ENCODE measurements at places on chromosomes 3 and 15.
A peak's percentile ranks its signal among the peaks of the same experiment; 100 is the strongest.

- no peak for DNase-seq
Observed at GRCh38 chr3:182179631-182180030, 467.9 kb downstream of the SOX2 start.

GRCh38 chr15:48358229-48359152, 27.3 kb downstream of the DUT start:
- no peak for DNase-seq

DNA sequence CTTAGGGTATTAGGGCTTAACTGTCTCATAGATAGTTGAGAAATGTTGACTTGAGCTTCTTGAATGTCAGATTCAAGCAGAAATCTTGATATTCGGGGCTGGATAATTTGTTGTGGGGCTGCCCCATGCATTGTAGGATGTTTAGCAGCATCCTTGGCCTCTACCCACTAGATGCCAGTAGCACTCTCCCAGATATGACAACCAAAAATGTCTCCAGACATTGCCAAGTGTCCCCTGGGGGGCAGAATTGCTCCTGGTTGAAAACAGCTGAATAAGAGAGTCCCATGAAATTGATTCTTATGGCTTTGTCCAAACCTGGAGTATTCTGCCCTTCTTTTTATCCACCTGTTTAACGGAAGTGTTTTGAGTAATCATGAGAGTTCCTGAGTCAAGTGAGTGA, 15.9 kb upstream of the LCMT2 start:
- DNase-seq, result no peak

DNA sequence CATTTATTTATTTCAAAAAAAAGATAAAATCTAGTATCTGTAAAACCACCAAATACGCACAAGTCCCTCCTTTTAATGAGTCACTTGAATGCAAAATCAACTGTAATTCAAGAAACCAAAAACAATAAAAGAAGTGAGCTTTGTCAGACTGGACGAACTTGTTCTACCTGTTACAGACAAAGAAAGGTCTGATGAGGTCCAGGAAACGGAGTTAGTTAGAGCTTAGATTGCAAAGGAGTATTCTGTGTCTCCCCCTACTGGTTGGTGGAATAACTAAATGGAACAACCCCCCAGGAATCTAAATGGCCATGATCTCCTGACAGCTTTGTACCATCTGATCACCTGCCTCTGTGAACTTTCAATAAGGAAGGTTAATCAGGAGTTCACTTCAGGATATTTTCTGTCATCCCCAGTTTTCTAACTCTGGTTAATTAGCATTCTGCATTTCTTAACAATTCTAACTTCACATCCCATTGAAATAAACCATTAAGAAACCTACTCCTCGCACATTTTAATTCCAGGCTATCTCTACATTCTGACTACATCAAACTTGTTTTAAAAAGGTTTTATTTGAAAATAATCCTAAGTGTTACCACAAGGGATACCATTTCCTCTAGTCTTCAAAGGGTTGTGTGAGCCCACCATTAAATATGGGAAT, 333.0 kb upstream of the SATB1 start:
- no peak for DNase-seq

- DNase-seq, result no peak
Observed at GRCh38 chr3:139427283-139428060, 38.0 kb upstream of the COPB2 start.

DNA sequence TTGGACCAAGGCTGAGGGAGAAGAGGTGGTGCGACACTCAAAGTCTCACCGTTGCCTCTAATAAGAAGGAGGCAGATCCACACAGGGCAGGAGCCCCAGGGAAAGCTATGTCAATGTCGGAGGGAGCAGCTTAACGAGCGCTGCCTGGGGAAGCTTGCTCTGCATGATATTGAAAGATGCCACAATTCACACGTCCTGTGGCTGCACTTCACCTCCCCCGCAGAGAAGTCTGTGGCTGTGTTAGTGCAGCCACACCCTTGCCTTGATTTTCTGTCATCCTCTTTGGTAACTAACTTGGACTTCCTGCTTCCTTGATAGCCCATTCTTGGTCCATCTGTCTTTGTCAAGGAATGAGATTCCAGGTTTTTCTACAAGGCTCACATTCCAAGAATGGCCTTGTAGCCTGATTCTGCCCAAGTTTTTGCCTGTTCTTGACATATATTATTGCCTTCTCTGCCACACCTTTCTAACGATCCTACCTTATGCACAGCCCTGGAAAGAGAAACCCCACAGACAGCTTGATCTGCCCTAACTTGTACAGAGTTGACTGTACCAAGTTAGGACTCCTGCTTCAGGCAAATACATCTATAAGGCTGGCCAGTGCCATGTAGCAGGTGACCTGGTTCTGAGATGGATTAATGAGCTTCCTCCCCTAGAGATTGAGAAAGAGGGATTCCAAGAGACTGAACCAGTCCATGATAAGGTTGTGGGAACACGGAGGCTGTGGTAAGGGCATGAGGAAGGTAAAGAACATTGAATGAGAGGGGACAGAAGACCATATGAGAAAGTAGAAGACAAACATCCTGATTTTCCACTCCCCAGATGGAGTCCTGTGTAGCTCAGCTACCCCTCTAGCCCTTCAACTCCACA, 153.0 kb upstream of the WNT5A start:
- DNase-seq, result no peak

GRCh38 chr3:49119036-49119435, 1.6 kb downstream of the USP19 start:
- no peak for DNase-seq

DNA sequence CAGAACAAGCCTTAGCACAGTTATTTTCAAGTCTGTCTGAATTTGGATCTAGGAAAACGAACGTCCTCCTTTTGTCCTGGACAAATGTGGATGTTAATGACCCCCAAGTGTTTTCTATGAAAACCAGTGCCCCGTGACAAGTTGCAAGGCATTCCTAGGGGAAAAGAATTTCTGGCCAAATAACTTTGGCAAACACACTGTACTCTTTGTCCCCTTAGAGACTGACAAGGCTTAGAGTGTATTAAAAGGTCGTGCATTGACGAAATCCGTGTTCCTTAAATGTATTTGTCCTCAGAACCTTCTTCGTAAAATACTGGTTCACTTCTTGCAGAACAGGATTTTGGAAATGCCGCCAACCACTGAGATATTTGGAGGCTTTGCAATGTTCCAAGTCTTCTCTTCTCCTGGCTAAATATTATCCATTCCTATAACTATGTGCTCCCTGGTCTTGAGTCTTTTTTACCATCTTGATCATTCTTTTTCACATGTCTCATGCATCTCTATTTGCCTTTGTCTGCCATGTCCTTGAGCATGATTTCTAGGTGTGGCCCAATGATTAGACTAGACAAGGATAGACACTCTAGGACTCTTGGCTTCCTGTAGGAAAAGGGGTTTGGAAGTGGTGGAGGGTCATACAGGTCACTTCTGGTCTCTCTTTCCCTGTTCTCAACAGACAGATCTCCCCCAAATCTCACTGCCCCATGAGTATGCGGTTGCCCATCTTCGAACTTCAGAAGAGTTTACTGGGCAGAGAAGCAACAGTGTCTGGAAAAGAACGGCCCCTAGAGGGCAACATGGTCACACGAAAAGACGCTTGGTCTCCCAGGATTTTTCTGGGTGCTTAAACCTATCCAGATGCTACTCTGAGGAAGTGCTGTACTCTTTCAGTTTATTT, 117.5 kb downstream of the EDEM1 start:
- peak; percentile 15 for DNase-seq

DNA sequence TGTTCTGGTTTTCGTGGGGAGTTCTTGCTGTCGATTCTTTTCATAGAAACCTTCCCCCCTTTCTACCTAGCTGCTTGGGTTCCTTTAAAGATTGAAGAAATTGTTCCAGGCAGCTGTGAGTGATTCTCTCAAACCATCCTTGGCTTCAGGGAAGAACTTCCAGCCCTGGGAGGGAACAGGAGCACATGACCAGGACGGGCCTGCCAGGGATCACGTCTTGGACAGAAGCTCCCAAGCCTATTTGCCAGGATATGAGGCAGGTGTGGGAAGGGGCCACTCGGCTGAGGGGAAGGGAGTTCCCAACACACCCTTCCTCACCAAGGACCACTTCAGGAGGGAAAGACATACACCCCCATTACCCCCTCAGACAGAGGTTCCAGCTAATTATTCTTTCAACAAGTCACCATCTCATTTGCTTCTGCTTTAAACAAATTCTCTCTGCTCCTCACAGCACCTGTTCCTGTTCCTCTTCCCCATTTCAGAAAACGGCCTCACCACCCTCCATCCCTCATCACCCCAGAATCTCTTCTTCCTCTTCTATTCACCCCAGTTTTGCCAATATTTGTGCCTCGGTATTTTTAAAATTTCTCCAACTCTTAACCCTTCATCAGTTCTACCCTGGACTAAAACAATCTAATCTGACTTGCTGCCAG, 62.5 kb downstream of the WHAMM start:
- DNase-seq, result no peak

DNA sequence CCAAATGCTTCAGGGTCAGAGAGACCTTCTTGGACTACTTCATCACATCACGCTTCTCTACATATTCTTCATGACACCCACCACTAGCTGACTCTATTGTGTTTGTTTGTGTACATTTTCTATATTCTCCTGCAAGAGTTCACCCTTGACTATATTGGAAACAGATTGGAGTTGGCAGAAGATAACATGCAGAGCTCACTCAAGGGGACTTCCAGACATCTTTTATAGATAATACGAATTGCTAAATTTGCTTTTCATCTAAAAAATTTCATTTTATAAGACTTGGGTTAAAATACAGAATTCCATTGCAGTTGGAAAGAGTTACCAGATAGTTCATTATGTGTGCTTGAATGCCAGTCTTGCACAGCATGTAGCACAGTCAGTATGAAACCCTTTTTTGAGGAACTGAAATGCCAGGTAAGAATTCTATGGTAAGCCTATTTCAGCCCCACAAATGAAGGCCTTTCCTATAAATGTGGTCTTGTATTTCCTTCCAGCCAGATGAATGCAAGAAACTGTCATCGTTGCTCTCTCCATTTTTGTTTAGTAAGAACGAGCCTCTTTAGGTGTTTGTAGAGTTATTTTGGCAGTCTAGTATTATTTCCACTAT, 177.6 kb downstream of the GHSR start:
- DNase-seq, result no peak

- DNase-seq, result no peak
Observed at GRCh38 chr3:185332026-185332735, 30.8 kb upstream of the MAP3K13 start.

- DNase-seq, result no peak
Observed at GRCh38 chr3:37955918-37956707, 34.5 kb upstream of the VILL start.

DNA sequence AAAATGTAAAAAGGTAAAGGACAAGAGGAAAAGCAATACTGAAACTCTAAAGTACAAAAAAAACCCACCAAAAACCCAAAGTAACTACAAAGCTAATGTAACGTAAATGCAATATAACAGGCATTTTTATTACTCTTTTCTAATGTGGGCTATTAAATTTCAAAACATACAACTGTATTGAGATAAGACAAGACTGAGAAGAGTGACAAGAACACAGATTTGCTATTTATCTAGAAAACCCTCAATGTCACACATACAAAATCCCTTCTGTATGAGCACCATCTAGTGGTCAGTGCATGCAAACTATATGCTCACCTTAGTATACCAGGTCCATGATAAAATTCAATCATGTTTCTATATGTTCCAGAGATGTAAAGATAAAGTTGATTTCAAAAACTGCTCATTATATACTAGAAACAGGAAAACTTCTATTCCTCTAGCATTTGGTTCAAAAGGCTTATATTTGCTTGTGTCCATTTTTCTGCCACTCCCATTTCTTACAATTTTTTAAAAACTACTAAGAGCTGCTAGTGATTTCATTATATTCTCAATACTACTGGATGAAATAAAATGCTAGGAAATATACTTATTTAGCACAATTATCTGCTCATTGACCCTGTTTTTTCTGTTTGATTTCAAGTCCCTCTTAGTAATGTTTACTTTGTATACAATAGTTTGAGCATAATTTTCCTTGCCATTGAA, 111.4 kb downstream of the DLG1 start:
- DNase-seq, result no peak

DNA sequence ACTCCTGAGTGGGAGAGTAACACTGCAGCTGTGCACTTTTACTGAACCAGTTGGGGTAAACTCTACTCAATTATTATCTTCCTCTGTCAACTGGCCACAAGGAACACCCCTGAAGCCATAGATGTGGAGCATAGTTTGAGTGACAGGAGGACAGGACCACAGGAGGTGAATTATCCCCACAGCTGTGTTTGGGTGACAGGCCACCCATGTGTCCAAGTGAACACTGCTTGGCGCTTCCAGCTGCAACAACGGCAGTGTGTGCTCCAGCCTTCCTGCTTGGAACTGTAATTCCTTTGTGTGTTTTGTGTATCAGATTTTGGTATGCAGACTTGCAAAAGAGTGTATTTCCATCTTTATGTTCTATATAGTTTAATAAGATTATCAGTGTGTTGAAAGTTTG, 20.2 kb upstream of the TSPAN3 start:
- DNase-seq, result no peak

DNA sequence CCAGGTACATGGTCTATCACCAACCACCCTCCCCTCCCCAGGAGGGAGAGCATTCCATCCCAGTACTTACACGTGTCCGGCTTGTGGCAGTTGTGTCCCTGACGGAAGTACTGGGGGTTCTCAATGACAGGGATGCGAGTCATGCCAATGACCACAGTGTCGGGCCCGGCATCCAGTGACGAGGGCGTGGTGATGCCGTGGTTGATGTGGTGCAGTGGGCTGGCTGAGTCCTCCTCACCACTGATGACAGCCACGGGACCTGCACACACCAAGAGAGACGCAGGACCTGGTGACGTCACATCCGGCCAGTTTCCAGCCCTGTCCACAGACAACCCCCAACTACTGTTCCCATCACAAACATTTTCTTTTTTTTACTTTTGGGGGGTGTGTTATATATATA, 223.8 kb downstream of the NTRK3 start:
- DNase-seq, result no peak

DNA sequence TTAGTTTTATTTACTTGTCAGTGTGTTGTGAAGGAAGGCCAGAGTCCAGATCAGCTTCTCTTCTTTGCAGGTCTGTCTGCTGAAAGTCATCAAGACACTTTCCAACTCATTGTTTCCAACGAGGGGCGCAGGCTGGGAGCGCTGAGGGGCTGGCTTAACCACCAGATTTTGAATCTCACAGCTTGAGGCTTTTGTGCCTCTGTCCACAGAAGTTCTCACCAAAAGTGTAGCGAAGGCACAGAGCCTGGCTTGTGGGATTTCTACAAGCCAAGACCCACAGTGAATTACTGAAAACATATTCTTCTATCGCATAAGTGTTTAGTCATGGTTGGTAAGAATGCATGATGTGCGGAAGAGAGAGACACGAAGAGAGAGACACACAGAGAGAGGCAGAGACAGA, 35.2 kb downstream of the BHLHE40 start:
- DNase-seq, result no peak
